ENCODE measurements at places on chromosomes 5 and 9.

- DNase-seq = no peak
Measured at GRCh38 chr9:5321058-5321457, 16.5 kb upstream of the RLN2 start.

GRCh38 chr5:111636736-111637135 is 120.3 kb downstream of the NREP start:
- no peak for DNase-seq

DNA sequence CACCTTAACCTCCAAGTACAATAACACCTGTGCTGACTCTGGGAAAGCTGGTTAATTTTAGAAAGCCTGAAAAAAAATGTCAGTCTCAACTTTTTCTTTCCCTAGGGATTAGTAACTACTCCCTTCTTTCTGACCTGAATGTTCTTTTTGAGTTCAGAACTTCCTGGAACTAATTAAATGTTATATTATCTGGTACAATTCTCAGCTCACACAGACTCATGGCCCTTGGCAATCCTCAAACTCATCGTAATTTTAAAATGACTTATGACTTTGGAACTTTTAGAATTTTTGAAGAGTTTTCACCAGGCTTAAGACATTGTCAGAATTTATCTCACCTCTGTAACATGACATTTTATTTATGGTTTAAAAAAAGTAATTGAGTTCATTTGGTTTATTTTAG is 315.0 kb downstream of the FER start:
- no peak for DNase-seq

DNA sequence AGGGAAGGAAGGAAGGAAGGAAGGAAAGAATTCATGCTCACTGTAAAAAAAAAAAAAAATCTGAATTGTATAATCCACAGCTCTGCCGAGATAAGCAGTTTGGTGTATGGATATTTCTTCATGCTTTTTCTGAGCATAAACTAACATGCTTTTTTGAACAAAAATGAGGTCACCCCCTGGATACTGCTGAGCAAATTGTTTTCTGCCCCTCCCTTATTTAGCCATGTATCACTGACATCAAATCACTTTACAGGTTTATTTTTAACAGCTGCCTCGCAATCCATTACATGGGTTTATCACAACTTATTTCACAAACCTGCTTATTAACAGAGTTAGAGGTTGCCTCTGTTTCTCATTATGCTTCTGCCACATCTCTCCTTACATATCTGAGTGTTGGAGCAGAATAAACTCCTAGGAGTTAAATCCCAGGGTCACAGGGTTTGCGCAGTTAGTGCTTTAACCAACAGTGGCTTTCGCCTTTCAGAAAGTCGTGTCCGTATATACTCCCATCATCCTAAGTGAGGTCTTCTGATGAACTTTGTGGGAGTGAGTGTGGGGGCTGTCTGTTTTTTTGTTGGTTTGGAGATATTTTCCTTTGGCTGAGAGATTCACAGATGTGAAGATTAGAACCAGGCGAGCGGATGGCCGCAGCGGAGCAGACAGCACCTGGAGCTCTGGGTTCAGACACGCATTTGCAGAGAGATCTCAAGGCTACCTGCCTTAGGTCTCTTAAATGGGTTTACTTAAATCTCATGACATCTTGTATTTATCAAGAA is 57.7 kb downstream of the AK8 start:
- no peak for DNase-seq

DNA sequence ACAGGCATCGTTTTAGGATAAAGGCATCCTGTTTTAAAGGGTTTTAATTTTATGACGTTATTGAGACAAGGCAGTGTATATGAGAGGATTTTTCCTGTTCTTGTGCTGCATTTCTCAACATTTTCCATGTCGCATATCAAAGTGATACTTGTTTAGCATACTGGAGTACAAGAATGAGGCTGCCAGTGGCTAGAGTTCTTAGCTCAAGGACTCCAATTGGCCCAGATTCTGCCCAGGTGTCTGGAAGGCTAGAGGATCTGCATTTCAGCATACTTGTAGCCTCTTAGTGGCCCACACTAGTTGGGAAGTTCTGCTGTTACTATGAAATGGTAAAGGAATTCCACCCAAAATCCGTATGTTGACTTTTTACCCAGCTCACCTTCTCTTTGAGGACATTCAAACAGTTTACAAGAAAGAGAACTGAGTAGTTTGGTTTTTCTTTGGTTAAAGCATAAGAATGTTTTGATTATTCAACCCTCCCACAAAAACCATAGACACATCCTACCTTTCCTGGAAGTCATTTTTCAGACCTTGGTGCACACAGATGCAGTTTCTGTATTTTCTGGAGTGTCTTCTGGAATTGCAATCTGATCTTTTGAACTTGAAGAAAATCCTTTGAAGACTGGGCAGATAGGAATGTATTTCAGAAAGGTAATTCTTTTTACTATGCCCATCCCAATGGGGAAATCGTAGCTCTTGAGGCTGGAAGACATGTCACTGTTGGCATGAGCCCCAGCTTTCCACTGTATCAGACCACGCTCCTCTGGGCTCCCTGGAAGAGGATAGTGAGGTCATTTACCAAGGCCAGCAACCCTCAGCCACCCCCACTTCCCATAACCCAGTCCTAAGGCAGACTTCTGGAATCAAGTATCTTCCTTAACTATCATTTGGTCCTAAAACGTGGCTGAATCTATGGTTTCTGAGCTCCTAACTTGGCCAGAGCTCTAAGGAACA is 11.3 kb downstream of the SLC23A1 start:
- DNase-seq = no peak

GRCh38 chr9:94681508-94681907 is 42.2 kb upstream of the FBP1 start:
- DNase-seq = peak; percentile 36

GRCh38 chr9:112508377-112508776 is 21.8 kb downstream of the KIAA1958 start:
- DNase-seq = no peak

DNA sequence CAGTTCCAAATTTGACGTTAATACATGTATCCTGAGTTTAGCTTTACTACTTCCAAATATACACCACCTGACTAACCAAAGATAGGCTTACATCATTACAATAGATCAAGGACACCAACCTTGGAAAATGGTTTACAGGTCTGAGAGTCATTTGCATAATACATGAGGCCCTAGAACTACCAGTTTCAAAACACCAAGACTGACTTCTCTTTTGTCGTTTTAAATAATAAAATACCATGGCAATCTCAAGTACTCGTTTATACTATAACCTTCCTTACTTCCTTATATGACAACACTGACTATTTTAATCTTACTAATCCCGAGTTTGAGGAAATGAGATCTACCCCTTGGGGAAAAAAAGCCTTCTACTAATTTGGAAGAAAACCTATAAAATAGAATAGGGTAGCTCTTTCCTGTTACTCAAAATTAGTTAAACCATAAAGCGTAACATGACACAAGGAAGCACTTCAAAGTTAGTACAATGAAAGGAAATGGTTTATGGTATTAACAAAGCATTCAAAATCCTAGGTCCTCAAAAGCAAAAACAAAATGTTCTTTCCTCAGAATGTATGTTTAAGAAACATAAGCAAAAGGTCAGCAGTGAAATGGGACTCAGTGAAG is 42.1 kb downstream of the UBQLN1 start:
- no peak for DNase-seq

GRCh38 chr9:115234094-115234493 is 116.1 kb upstream of the TNC start:
- no peak for DNase-seq

- DNase-seq = no peak
Measured at GRCh38 chr5:103037673-103038455, 82.1 kb downstream of the GIN1 start.

DNA sequence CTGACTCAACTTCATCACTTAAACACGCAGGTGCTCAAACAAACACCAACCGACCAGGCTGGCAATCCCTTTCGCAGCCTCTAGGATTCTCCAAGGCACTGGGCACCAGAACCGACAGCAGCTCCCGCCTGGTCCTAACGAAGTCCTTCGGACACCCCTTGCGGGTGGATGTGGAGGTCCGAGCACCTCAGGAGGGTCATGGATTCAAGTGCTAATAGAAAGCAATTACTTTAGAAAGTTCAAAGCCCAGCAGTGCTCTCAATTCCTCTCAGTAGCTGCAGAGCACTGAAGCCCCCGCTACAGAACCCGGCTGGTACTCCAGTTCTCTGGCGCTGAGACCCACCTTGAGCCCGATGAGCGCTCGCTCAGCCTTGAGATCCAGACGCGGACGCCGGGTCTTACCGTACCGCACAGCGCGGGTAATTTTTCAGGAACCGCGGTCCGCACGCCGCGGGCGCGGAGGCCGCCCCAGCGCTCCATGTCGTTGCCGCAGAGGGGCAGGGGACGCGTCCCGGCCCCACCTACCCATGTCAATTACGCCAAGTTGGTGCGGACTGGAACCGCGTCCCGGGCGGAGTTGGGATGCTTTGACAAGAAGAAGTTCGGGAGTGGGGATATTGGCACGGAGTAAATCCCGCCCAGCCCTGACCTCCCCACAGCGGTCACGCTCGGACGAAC is 638 bp downstream of the MARCHF3 start:
- peak; percentile 56 for DNase-seq

DNA sequence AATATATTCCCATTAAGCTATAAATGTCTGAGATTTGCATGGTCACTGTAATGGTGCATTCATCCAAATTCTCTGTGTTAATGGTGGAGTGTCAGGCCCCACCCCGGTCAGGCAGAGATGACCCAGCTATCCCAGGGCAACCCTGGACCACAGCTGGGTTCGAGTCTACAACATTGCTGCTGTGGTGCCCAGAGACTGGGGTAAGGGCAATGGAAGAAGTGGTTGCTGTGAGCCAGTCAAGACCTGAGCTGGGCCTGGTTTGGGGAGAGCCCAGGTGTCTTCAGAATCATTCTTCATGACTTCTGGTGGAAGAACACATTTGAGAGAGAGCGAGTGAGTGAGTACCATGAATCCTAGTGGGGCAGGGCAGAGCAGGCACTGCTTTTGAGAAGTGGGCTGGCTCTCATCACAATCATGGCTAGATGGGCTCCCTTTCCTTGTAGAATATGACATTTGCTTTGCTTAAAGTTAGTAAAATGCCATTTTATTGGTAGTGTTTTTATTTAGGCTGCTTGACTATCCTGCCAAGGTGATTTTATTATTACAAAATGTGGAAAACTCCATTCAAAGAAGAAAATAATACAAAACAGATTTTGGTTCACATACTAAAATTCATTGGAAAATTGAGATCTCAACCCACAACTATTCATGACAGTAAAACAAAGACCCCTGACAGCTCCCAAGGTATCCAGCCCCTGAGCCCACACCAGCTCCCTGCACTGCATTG is 125.8 kb upstream of the SLC25A48 start:
- DNase-seq = no peak

DNA sequence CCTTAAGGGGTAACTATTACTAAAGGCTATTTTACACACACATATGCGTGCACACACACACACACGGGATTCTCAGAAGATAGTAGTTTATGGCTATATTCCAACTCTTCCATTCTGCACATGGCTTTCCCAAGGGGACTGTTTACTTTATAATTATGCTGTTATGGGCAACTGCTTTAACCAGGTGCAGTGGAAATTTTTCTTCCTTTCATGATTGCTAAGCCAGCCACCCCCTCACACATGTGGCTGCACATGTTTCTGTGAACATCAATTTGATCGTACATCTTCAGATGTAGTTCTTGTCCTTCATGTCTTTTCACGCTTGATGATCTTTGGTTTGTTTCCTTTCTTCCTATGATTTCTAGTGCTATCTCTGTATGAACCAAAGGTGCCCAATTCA is 37.0 kb downstream of the MRPS30 start:
- no peak for DNase-seq

DNA sequence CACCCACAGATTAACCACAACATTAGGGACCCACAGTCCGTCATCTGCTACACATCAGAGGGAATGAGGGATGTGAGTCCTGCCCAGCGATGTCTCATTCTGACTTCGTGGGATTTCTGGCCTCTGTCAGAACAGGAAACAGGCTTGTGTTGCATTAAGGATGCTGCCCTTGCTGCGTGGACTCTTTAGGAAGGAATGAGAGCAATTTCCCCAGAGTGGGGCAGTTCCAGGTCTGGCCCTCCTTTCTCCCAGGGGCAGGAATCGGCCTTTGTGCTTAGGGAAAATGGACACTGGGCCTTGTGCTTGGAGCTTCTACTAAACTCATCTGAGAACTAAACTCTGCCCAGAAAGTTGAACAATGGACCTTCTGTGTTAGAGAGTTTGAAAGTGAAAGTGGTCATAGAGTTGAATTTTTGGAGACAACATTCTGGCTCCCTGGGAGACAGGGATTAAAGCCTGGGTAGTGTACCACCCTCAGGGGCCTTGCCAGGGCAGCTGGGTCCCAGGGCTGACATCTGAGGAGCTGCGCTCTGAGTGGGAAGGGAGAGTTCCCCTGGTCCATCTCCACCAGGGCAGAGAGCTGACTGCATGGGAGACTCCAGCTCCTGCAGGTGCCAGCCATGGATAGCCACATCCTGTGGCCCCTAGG is 37.8 kb upstream of the S1PR3 start:
- DNase-seq = no peak

- no peak for DNase-seq
Measured at GRCh38 chr9:113426701-113427100, 16.2 kb downstream of the C9orf43 start.

- DNase-seq = no peak
Measured at GRCh38 chr5:136242611-136243010, 49.6 kb upstream of the SMIM32 start.

- DNase-seq = no peak
Measured at GRCh38 chr9:134186471-134187109, 22.2 kb upstream of the RNU6ATAC start.

DNA sequence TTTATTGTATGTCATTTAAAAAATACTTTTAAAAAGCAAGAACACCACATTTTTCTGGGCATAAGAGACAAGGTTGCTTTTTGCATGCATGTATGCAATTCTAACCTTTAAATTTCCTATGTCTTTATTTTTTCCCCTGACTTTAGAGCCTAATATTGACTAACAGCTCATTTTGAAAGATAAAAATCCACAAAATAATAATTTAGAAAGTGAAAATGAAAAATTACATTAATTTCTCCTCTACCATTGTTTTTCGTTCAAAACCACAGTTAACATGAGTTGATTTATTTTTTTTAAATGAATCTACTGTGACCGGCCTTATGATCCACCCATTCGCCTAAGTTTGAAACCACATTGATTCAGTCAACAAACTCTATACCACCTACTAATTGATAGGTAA is 137.5 kb upstream of the CDKN2B start:
- no peak for DNase-seq
